ENCODE measurements at places on chromosomes 6 and 20. TPM values are rescaled to one million over a fixed set of nuclear protein-coding genes. Genes with fewer than 3 reads are reported as not detected.

DNA sequence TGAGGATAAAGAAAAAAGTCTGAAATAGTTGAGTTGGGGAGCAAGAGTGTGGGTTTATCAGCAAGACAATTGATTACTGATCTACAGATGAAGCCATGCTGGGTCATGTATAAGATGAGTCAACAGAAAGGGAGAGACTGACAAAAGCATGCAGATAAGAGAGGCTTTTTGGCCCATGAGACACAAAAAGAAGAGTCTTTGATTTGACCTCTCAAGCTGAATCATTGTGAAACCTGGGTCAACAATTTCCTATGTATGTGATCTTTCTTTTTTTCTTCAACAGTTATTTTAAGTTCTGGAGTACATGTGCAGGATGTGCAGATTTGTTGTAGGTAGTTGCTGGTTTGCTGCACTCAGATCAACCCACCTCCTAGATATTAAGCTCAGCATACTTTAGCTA is 15.9 kb downstream of the RIMS1 start:
- H3K27me3 ChIP-seq: no peaks in the 10 kb centered on the region
- H3K27ac ChIP-seq: no peak overlapping the region
- DNase-seq: no peak

GRCh38 chr20:58300321-58300720 is 9.2 kb upstream of the RAB22A start:
- H3K27ac ChIP-seq: no peak overlapping the region
- no peaks in the 10 kb centered on the region for H3K4me1 ChIP-seq
- H3K27me3 ChIP-seq: no peaks in the 10 kb centered on the region
- no peaks in the 10 kb centered on the region for H3K36me3 ChIP-seq

ULBP3 gene
- total RNA-seq: 2.9 TPM

DNA sequence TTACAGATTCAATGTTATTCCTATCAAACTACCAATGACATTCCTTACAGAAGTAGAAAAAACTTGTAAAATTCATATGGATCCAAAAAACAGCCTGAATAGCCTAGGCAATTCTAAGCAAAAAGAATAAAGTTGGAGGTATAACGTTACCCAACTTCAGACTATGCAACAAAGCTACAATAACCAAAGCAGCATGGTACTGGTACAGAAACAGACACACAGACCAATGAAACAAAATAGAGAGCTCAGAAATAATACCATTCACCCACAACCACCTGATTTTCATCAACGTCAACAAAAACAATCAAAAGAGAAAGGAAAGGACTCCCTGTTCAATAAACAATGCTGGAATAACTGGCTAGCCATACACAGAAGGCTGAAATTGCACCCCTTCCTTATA is 17.2 kb upstream of the PLN start:
- no peaks in the 10 kb centered on the region for H3K36me3 ChIP-seq
- H3K4me1 ChIP-seq: no peaks in the 10 kb centered on the region
- no peak for DNase-seq
- no peak overlapping the region for H3K4me3 ChIP-seq
- no peaks in the 10 kb centered on the region for H3K27me3 ChIP-seq
- H3K27ac ChIP-seq: no peak overlapping the region

DNA sequence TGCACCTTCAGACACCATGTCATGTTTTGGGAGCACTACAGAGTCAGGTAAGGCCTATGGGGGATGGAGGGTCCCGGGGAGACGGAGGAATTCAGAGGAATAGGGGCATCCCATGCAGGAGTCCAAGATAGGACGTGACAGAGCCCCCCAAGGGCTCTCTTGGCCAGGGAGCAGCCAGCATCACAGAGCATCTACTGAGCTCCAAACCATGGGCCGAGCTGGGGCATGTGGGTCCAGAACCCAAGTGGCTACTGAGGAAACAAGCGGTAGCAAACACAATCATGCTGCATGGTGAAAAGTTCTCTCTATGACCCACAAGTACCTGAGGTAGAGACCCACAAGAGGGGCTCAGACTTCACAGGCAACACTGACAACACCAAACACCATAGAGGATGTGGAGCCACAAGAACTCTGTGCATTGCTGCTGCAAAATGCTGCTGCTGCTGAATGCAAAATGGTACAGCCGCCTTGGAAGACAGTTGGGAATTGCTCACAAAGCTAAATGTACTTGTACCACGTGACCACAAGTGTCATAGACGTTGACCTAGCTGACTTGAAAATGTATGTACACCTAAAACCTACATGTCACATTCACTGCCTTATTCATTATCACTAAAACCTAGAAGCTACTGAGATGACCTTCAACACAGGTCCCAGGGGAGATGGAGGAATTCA is 33.4 kb upstream of the MAS1L start:
- H3K36me3 ChIP-seq: no peaks in the 10 kb centered on the region
- DNase-seq: no peak
- H3K4me3 ChIP-seq: no peak overlapping the region
- H3K4me1 ChIP-seq: no peaks in the 10 kb centered on the region
- H3K27me3 ChIP-seq: no peaks in the 10 kb centered on the region
- H3K27ac ChIP-seq: no peak overlapping the region

TRIM40 gene
- not detected for total RNA-seq

LY6G6D gene
- total RNA-seq: not detected

TRIM26 gene
- 14.9 TPM for total RNA-seq

DNA sequence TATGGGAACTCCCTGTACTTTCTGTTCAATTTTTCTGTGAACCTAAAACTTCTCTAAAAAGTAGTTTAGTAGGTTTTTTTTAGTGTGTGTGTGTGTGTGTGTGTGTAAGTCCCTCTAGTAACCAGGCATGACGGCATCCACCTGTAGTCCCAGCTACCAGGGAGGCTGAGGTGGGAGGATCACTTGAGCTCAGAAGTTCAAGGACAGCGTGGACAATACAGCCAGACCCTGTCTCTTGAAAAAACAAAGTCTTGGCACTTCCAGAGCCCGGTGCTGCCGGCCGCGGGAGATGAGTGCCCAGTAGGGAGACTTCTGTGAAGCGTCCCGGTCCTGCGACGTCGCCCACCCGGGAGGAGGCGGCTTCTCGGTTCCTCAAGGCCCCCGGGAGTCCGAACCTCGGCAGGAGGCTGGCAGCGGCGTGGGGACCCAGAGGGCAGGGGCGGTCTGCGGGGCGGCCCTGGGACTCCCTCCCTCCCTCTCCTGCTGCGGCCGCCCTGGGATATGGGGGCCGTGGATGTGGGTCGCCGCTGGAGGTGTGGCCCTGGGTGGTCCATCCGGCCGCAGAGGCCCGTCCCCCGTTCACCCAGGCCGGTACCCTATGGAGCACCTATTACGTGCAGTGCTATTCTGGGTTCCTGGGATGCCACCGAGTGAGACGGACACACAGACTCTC is 78.0 kb upstream of the SIRPG start:
- H3K27ac ChIP-seq: no peak overlapping the region
- H3K27me3 ChIP-seq: no peaks in the 10 kb centered on the region
- H3K36me3 ChIP-seq: no peaks in the 10 kb centered on the region
- no peak for DNase-seq
- H3K4me3 ChIP-seq: no peak overlapping the region

GJA10 gene
- not detected for total RNA-seq

GRCh38 chr6:108660251-108660650 is 99.5 kb downstream of the FOXO3 start:
- H3K27ac ChIP-seq: no peak overlapping the region
- DNase-seq: no peak
- H3K27me3 ChIP-seq: no peaks in the 10 kb centered on the region
- H3K4me3 ChIP-seq: no peak overlapping the region
- no peaks in the 10 kb centered on the region for H3K36me3 ChIP-seq
- peaks cover 21% of the 10 kb centered on the region for H3K4me1 ChIP-seq

DNA sequence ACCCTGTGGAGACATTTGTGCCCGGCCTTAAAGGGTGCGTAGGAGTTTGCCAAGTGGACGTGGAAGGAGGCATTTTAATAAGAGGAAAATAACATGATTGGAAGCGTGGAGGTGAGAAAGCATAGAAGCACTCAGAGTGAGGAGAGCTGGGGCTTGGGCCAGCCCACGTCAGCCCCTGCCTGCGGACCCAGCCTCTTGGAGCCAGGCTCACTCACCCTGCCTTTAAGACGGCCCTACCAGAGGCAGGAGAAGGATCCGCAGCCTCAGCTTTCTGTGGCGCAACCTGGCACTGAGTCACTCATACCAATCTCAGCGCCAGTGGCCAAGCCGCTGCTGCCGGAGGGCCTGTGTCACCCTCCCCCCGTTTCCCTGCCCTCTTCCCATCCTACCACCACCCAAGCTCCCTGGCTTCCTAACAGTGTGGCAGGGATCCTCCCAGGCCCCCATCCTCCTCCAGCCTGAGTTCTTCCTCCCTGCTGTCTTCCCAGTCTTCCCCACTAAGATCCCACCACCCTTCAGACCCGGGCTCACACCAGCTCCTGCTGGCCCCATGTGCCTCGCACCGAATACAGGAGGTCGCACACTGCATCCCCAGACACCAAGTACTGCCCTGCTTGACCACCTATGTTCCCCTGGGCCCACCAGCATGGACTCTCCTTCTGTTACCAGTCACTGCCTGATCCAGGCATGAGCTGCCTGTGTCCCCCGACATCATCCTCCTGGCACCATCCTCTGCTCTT is 285.2 kb downstream of the UST start:
- H3K36me3 ChIP-seq: no peaks in the 10 kb centered on the region
- DNase-seq: peak; percentile 64
- H3K4me3 ChIP-seq: no peak overlapping the region
- H3K27me3 ChIP-seq: no peaks in the 10 kb centered on the region

DNA sequence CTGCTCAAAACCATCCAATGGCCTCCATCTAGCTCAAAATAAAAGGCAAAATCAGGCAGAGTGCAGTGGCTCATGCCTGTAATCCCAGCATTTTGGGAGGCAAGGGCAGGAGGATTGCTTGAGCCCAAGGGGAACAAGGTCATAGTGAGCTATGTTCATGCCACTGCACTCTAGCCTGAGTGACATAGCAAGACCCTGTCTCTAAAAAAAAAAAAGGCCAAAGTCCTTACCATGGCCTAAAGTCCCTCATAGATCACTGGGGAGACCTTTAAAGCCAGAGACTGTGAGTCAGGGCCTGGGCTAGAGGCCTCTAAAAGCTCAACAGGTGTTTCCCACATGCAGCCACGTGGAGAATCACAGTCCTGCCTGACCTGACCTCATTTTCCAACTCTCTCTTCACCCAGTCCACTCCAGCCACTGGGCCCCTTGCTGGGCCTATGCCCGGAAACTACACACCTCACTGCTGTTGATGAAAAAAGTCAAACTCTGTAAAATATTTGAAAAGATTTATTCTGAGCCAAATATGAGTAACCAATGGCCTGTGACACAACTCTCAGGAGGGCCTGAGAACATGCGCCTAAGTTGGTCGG is 28.2 kb upstream of the TAB2 start:
- H3K27me3 ChIP-seq: no peaks in the 10 kb centered on the region
- H3K36me3 ChIP-seq: no peaks in the 10 kb centered on the region
- no peak for DNase-seq
- no peaks in the 10 kb centered on the region for H3K4me1 ChIP-seq

GRCh38 chr20:10632721-10633509 is 40.9 kb downstream of the JAG1 start:
- no peak for DNase-seq
- H3K27me3 ChIP-seq: no peaks in the 10 kb centered on the region
- H3K4me1 ChIP-seq: no peaks in the 10 kb centered on the region
- H3K27ac ChIP-seq: no peak overlapping the region
- no peak overlapping the region for H3K4me3 ChIP-seq

Data from uterus (tissue), 4 donors.